ENCODE measurements at places on chromosomes 2 and 18.

- no peak for DNase-seq
These were observed 106.8 kb upstream of the SIX3 start for GRCh38 chr2:44834656-44835055.

GRCh38 chr2:11357428-11357972 is 13.1 kb upstream of the ROCK2 start:
- peak; percentile 21 for DNase-seq

DNA sequence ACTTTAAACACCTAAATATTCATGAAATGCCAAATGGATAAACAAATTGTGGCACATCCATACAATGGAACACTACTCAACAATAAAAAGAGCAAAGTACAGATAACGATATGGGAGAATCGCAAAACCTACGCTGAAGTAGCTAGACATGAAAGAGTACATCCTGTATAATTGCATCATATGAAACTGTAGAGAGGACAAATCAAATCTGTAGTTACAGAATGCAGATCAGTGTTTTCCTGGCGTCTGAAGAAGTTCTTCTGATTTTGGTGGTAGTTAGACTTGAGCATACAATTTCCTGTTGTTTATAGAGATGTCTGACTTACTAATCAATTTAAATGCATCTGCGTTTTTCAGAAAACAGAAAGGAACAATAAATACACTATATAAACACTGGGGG is 394.4 kb downstream of the SOCS6 start:
- DNase-seq: no peak

- no peak for DNase-seq
These were observed 9.8 kb downstream of the ARHGAP25 start for GRCh38 chr2:68744366-68744912.

DNA sequence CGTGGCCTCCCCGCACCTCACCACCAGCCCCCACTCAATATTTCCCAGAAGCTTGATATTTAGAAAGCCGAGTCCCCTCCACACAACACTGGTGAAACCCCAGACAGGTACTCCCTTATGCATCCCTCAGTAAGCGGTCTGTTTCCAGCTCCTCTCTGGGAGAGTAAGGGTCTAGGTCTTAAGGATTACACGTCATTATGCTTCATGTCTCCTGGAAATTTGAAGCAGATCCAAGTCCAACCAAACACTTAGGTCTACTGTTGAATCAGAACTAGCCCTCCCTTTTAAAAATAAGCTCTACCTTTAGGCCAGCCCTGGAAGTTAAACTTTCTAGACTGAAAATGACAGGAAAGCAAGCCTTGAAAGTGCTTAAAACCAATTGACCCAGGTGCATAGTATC is 1.5 kb upstream of the OST4 start:
- DNase-seq: peak; percentile 80

- DNase-seq: peak; percentile 98
These were observed 46.2 kb upstream of the B3GNT2 start for GRCh38 chr2:62149708-62150107.

- peak; percentile 35 for DNase-seq
These were observed 232.6 kb upstream of the PXDN start for GRCh38 chr2:1976728-1977416.

DNA sequence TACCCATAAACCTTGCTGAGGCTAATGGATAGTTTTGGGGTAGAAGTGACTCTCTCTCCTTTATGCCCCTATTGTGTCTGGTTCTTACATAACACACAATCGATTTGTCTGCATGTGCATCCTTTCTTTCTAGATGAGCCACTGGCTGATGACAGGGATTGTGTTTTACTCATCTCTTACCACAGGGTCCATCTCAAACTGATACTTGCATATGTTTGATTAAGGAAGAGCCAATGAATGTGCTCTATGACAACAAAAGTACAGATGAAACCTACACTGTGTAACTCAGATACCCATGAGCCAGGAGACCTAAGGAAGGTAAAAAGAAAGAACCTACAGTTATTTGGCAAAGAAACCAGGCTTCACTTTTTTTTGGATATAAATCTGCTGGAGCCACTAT is 13.2 kb upstream of the BZW1 start:
- DNase-seq: no peak

DNA sequence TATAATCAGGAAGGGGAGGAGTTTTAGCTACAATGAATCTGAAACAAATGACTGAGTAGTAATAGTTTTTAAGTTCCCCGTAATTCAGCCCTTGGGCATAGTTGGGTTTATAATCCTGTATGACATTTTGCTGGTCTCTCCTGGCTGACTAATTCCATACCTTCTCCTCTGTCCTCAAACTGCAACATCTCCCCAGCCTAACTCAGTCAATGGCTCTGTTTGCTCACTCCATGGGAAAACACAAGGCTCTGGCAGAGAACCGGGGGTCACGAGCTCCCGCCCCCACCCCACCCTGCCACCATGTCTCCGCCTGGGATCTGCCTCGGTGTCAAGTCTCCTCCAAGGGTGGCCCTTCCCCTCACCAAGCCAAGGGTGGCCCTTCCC is 168.6 kb downstream of the HDAC4 start:
- DNase-seq: no peak

DNA sequence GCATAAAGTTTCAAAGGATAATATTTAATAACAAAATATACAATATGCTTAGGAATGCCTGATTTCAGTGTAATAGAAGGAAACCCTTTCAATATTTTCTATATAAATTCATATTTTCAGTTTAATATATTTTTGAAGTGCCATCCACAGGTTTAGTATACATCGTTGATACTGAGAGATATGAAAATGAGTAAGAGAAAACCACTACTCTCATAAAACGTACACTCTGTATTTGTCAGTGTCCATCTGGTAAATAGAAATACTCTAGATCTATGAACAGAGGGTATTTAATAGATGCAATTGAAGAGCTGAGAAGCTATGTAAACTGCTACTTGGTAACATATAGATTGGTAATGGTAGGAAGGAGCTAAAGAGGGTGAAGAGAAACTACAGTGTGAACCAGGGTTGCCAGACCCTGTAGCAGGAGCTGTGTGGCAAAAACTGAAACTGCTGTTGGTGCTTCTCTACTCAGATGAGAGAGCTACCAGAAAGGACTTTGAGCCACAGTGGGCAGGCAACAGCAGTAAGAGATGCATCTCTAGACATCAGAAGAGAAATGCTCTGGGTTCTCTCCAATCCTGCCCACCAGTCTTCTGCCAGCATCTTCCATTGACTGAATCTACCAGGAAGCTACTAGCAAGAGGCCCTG is 187.4 kb downstream of the CCDC102B start:
- no peak for DNase-seq

DNA sequence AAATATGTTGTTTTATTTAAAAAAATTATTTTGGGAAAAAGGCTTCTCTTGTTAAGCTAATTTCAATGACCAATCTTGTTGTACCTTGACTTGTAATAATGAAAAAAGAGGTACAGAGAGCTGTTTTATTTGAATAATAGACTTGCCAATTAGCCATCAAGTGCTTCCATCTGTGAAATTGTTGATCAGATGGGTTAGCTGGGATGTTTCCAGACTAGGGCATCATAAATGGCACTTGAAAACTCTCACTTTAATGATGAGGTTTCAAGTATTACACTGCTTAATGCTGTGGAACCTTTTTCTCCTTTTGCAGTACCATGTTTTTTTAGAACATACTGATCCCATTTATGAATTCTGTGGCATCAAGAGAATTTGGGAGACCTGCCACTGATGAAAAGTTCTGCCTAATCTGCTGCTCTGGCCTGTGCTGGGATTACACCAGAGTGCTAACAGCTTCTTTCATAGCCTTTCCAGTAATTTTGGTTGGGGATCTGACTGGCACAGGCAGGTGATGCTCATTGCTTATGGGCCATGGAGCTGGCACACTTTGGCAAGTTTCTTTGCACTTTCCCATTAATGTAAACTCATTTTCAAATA is 24.2 kb downstream of the PSMD14 start:
- no peak for DNase-seq

GRCh38 chr2:180662941-180663471 is 317.4 kb upstream of the UBE2E3 start:
- DNase-seq: peak; percentile 57

DNA sequence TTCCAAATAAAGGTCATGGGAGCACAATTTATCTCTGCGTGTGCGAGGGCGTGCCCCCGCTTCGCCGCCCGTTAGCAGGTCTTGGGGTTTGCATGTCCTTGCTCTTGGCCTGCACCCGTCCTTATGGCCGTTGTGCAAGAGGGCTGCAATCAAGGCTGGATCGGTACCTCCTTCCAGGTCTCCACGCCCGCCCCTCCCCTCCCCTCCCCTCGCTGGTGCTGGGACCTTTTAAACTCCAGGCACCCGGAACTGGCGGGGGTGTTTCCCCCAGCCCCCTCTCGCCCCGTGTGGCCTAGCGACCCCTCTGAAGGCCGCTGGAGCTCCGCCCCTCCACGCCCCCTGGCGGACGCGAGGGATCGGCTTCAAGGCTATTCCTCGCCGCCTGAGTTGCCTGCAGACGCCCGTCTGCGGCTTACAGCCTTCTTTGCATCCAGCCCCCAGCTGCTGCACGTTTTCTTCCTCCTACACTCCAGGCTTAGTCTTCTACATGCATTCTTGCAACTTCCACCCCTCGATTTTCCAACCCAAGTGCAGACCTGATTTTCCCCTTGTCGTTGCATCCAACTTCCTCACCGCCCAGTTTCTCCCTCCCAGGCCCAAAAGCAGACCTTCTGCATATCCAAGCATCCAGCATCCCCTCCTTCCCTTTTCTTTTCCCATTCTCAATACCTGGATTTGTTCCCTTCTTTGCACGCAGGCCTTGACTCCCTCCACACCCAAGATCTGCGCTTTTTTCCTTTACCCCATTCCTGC is 577 bp downstream of the IDH1 start:
- DNase-seq: peak; percentile 74

GRCh38 chr2:96129528-96130120 is 8.7 kb downstream of the ASTL start:
- no peak for DNase-seq

GRCh38 chr2:38013158-38013752 is 62.7 kb downstream of the CYP1B1 start:
- peak; percentile 37 for DNase-seq

DNA sequence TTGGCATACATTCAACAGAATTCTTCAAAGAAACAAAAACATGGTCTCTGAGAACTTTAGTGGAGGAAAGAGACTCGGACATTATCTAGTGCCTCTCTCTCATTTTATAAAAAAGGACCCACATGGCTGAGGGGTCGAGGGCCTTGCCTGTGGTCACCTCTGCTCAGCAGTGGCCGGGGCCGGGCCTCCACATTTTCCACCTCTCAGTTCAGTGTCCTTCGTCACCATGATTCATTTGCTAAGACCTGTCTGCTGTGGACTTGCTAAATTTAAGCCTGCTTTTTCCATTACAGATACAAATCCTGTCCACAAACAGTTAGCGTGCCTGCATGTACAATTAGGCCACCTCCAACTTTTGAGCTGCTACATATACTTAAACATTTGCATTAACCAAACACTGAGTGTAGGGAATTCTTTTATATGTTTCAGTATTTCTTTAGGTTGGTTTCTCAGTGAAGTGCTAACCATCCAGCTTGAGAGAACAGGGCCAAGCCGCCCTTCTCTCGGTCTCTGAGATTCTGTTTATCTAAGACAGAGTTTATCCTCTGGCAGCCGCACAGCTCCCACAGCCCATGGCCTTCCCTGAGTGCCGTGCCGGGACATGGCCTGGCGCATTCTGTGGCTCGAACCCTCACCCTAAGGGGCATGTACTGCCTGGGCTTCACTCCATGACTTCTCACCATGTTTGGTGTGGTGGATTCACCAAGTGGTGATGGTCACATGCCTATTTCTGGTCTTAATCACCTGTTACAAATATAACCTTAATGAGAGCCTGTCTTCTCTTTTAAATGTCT is 46.2 kb downstream of the COA5 start:
- DNase-seq: no peak

- DNase-seq: peak; percentile 30
These were observed 535.2 kb downstream of the METTL4 start for GRCh38 chr18:2036086-2036485.

DNA sequence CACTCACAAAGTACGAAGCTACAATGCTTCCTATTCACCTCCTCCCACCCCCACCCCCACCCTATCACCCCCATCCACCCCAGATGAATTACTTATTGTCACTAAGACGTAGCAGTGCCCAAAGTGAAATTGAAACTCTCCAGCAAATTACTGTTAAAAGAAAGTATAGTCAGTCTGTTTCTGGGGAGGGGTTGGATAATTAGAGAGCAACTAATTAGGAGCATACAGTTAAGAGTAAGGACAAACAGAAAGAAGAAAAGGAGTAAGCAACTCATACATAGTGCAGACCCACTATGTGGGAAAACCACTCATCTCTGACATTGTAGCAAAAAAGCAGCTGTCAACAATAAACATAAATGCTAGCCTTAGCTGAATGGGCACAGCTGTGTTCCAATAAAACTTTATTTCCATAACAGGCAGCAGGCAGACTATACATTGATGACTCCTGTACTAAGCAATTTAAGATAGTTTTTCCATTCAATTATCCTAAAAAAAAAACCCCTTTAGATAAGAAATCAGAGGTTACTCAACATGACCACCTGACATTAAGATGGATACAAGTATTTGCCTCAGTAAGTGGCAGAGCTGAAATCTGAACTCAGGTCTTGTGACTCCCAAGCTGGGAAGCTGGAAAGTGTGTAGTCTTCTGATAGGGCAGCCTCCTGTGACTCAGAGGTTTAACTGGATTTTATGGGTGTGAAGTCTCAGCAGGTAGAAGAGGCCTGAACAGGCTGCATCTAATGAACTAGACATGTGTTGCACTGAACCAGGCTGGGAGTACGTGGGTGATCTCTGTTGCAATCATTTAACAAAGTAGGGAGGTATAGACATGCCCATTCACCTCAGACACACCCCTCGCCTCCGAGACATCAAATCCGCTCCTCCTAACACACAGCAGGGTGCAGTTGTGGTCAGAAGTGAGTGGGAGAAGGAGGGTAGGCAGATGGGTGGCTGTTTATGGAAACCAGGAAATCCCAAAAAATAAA is 171.8 kb upstream of the KLF7 start:
- peak; percentile 40 for DNase-seq
